AG09309 (cell line): ENCODE measurements at places on chromosomes 12 and 14.

DNA sequence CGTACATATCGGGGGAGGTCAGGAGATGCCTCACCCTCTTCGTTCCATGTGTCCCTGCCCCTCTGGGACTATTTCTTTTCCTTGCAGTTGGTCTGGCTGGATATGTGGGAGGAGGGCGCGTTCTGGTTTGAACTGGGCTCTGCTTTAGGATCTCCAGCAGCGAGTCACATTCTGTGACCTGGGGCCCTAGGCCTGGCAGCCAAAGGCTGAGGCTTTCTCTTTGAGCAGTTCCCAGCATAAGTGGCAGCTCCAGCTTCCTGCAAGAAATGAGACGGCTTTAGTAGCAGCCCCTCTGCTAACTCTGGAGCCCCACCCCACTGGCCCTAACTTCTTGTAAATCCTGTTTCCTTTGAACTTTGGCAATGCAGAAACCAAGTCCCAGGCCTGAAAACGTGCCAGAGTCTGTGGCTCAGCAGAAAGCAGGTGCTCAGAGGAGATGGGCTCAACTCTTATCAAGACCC lies 274.8 kb downstream of the DPF3 start:
- DNase-seq = no peak

DNA sequence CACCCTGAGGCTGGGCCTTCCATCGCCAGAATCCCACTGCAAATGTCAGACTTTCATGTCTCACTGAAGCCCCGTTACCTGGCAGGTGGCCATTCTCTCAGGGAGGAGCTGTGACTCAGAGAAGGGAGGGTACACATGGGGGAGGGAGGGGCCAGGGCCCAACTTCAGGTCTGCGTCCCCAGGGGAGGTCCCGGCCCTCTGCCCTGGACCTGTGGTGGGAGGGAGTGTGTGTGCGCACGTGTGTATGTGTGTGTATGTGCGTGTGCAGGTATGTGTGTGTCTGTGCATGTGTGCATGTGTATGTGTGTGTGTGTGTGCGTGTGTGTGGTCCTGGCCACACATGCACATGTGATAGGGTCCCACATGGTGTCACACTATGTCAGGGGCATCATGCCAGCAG lies 50.9 kb downstream of the MVK start:
- no peak for DNase-seq

GRCh38 chr12:31005256-31005943 lies 68.3 kb upstream of the DDX11 start:
- no peak for DNase-seq

DNA sequence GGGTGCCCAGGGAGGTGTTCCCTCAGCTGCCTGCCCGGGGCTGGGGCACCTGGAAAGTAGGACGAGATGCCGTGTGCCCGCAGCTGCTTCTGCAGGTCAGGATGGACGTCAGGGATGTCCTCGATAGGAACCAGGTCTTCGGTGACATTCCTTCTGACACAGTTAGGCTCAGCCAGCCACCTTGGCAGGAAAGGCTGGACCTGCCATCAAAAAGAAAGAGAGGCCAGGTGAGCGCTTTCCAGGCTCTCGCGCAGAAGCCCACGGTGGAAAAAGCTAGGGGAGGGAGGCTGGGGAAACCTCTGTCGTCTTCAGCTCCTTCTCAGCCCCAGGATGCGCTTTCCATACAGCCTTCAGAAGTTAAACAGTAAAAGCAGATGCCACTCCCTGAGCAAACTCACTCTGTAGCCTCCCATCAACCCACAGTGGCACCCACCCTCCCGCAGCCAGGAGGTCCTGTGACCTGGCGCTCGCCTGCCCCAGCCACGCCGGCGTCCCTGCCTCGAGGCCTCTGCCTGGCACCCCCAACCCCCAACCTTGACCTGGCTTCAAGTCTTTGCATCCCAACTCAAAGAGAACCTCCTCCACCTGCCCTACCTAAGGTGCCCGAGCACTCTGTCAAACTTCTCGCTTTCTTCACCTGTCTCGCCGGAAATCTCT lies 1.3 kb downstream of the DDX51 start:
- DNase-seq = no peak

DNA sequence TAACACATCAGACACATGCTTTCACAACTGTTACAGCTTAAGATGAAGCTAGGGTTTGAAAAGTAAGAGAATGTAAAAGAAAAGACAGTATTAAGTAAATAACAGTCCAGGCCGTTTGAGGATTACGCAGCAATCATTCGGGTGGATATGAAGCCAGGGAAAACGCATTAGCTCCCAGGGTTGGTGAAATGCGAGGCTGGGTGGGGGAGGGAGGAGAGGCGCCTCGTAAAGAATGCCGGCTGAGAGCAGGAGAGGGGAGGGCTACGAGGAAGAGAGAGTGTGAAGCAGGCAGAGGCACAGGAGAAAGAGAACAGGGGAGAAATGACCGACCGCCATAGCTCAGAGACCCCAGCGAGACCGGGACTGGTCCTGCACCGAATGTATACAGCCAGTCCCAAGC lies 73.0 kb downstream of the IQSEC3 start:
- no peak for DNase-seq

- peak; percentile 98 for DNase-seq
Measured at GRCh38 chr12:27899151-27899661, 73.3 kb downstream of the PTHLH start.

DNA sequence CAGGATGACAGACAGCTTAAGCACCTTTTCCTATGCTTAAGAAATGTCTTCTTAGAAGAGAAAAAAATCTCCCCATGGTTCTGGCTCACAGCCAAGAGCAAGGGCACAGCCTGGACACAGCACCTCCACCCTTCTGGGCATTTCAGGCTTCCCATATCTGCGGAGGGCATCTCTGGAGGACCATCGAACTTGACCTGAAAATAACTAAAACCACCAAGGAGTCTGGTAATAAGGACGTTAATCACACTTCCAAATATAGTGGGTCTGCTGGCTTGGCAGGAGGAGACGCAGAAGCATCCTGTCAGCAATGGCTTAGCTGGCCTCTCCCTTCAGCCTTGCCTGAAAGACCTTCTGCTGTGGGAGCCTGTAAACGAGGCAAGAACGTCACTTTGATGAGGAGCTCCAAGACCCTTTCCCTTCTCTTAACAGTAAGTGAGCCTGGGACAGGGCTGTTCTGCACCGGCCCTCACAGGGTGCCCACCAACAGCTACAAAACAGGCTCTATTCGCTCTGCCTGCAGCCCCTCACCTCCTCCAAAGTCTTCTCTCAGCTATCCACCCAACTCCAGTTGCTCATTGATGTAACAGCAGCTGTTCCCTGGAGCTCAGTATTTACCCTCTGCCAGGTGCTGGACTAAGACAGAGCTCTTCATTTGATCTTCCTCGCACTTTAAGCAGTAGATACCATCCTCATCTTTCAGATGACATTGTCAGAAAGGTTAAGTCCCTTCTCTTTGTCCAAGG lies 13.2 kb downstream of the SETD3 start:
- no peak for DNase-seq

DNA sequence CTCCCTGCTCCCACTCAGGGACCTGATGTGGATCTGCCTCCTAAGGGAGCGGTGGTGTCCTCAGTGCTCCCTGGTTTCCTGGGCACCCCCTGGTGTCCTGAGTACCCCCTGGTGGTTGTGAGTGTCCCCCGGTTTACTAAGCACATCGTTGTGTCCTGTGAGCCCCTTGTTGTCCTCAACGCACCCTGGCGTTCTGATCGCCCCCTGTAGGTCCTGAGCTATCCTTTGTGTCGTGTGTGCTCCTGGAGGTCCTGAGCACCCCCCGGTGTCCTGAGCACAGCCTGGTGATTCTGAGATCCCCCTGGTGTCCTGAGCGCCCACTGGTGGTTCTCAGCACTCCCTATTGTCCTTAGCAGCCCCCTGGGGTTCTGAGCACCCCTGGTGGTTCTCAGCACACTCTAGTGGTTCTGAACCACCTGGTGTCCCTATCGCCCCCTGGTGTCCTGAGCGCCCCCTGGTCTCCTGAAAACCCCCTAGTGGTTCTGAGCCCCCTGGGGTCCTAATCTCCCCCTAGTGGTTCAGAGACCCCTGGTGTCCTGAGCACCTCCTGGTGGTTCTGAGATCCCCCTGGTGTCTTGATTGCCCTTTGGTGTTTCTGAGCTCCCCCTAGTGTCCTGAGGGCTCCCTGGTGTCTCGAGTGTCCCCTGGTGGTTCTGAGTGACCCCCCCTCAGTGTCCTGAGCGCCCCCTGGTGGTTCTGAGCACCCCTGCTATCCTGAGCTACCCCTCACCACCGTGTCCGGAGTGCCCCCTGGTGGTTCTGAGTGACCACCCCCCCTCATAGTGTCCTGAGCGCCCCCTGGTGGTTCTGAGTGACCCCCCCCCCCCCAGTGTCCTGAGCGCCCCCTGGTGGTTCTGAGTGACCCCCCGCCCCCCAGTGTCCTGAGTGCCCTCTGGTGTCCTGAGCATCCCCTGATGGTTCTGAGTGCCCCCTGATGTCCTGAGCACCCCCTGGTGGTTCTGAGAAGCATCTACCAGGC lies 615.1 kb downstream of the TMEM121 start:
- DNase-seq = no peak

DNA sequence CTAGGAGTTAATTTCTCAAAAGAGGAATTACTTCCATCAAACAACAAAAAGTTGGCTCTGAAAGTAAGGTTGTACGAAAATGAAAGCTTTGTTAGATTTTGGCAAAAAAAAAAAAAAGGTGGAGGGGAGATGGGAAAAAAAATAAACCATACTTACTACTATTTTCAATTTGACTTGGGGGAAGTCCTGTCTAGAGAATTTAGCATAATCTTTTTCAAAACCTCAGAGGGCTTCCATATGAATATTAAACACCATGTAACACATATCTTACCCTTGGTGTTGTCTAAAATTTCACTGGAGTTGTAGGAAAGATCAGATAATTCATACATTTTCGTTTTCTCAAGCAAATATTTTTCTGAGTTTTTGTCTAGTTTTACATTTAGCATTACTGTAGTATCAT lies 17.5 kb downstream of the GRIP1 start:
- DNase-seq = no peak

GRCh38 chr12:58871556-58871955 lies 48.7 kb downstream of the LRIG3 start:
- DNase-seq = peak; percentile 34

- no peak for DNase-seq
Measured at GRCh38 chr12:94309373-94309772, 150.3 kb downstream of the CEP83 start.

- no peak for DNase-seq
Measured at GRCh38 chr12:123479442-123480180, 21.7 kb downstream of the SNRNP35 start.

GRCh38 chr12:96170328-96170727 lies 23.8 kb upstream of the ELK3 start:
- no peak for DNase-seq

GRCh38 chr14:20807304-20808161 lies 4.9 kb upstream of the RNASE1 start:
- DNase-seq = no peak

- no peak for DNase-seq
Measured at GRCh38 chr14:29918981-29919380, 8.7 kb downstream of the PRKD1 start.

DNA sequence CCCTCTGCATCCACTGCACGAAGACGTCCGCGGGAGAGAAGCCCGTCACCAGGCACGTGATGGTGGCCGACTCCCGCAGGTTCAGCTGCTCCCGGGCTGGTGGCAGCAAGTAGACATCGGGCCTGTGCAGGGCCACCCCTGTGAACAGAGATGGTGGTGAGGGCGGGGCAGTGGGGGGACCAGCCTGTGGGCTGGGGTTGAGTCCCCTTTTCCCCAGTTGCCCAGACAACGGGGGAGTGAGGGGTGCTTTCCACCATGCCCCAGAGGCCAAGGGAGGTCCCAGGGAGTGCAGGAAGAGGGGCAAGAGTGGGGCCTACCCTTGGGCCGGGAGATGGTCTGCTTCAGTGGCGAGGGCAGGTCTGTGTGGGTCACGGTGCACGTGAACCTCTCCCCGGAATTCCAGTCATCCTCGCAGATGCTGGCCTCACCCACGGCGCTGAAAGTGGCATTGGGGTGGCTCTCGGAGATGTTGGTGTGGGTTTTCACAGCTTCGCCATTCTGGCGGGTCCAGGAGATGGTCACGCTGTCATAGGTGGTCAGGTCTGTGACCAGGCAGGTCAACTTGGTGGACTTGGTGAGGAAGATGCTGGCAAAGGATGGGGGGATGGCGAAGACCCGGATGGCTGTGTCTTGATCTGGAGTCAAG lies 328.3 kb downstream of the TMEM121 start:
- no peak for DNase-seq

DNA sequence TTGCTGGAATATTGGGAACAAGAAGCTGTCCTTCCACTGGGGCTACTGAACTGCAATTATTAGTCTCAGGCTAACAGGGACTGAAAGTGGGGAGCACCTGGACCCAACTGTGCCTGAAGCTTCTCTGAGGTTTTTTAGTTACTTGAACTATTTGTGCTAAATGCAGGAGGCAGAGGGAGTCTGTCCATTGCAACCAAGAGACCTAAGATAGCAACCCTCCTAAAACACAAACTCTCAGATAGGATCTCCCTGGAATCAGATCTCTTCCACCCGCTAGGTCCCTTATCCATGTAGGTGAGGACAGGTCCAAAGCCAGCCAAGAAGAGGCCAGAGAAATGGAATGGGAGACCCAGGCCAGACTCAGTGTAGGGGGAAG lies 58.1 kb downstream of the NCOR2 start:
- DNase-seq = no peak

GRCh38 chr12:10025236-10025635 lies 5.2 kb upstream of the CLEC9A start:
- no peak for DNase-seq

- DNase-seq = no peak
Measured at GRCh38 chr12:83514372-83514771, 827.7 kb downstream of the TMTC2 start.

- no peak for DNase-seq
Measured at GRCh38 chr12:85138833-85139232, 102.7 kb downstream of the LRRIQ1 start.

DNA sequence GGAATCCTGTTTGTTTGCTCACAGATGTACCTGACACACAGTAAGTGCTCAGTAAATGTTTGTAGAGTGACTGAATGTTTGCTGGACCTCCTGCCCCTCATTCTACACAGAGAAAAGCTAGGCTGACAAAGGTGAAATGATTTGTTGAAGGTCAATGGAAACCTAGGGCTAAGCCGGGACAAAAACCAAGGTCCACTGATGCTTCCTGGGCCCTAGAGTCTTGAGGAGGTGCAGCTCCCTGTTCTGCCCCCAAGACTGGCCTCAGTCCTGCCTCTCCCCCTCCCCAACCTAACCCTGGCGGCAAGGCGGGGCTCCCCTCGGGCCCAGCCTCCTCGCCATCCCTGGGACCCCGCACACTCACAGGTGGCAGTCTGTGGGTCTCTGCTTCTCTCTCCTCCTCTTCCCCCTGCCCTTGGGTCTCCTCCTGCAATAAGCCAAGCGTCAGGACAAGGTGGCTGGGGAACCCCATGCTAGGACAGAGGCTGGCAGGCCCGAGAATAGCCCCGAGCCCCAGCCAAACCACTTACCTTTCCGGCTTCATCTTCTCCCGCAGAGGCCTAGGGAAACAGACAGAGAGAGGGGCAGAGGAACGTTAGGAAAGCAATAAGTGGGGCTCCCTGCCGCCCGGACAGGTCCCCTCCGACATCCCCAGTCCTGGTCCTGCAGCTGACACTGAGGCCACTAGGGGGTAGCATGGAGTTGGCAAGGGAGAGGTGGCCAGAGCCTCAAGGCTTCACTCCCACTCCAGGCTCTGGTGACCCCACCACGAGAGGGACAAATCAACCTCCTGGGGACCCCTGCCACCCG lies 9.3 kb downstream of the PGF start:
- DNase-seq = no peak
